Activated CD8-positive, alpha-beta memory T cell treated with anti-CD3 and anti-CD28 coated beads for 24 hours (primary cell): ENCODE measurements at places on chromosomes 13 and 19.

DNA sequence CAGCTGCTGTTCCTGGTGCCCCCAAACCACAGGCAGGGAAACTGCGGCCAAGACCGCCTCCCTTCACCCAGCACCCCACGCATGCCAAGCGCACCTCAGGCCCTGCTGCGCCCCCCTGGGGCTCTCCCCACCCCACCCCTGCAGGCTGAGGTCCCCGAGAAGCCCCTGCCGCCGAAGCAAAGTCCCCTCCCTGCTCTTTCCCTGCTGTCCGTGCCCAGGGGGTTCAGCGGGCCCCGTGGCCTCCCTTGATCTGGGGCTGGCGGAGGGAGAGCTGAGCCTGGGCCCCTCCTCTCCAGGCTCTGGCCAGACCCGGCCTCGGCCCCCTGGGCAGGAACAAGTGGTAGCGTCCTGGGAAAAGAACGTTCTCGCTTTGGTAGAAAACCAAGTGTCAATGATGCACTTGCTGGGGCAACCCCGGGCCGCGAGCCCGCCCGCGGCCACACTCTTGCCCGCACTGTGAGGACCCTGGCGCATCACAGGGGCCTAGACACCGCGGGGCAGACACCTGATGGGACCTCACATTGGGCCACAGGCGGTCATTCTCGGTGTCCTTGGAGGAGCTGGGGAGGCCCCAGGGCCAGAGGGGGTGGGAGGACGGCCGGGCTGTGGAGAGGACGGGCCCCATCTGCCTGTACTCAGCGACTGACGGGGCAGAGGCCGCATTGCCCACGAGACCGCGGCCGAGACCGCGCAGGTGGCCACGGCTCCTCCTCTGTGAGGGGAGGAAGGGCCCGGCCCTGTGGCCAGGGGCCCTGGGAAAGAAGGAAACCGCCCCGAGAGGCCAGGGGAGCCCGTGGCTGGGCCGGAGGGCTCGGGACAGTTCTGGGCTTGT is 29.0 kb downstream of the GPX4 start:
- no peak for DNase-seq

GRCh38 chr19:13277104-13277809 is 127.0 kb downstream of the IER2 start:
- DNase-seq = peak; percentile 85

DNA sequence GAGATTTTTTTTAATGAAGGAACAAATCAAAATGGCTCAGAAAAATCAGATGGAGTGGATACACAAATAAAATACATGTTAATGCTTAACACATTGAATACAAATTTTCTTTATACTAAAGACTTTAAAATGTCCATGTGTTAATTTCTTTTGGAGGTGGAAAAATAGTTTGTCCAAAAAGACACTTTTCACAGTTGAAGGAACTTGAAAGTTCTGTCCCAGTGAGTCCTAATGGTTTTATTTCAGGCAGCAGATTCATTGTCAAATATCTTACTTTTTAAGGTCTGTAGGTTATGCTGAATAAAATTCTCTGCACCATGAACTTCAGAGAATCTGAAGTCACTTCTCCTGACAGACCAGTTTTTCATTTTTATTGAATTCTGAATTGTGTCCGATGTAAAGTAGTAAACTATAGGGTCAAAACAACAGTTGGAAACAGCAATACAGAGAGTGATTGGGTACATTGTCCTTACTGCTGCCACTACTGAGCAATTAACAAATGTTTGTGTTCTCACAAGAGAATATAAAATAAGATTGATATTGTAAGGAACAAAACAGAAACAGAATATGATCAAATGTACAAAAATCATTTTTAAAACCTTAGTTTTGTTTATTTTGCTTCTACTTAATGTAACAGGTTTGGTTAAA is 1.6 kb downstream of the LPAR6 start:
- DNase-seq = no peak

DNA sequence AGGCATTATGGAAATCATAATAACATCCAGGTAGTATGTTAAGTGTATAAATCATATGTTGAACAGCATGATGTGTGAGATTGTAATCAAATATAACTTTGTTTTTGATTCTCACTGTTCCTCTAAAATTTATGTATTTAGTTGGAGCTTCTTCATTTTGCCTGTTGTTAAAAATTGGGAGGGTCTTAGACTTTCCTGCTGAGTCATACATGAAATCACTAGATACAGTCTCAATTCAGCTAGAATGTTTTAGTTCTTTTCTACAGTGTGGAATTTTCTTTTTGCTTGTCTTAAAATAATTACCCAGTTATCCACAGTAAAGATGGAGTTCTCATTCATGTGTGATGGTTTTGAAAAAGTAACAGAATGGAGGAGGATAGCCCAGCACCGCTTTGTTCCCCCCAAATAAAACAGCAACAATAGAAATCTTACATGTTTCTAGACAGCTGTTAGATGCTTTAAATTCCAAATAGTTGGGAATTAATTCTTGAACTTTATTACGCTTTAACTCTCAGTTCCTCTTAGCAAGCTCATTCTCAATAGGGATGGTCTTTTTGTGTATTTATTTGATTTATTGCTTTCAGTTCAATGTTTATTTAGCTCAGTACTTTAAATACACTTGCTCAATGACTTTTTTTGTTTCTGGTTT is 109.5 kb downstream of the PDS5B start:
- no peak for DNase-seq

DNA sequence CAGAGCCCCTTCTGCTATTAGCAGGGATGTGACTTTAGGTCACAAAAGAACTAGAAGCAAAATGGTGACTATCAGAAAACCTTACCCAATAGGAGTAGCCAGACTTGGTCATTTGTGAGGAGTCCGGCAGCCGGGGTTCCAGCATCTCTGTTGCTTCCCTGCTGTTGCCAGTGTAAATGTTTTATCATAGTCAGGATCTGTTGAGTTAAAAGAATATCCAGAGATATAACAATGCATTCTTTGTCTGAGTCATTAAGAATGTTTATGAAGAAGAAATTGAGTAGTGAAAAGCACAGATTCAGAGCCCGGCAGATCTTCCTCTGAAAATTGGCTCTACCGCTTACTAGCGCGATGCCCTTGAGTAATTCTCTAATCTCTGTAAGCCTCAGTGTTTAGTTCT is 84.2 kb downstream of the COL4A2 start:
- DNase-seq = no peak

GRCh38 chr19:16324384-16325160 is at the start of gene KLF2:
TSS of gene KLF2 (plus strand) at chr19:16324826. CDS start at chr19:16324924, 98 bp downstream.
- DNase-seq = peak; percentile 88

DNA sequence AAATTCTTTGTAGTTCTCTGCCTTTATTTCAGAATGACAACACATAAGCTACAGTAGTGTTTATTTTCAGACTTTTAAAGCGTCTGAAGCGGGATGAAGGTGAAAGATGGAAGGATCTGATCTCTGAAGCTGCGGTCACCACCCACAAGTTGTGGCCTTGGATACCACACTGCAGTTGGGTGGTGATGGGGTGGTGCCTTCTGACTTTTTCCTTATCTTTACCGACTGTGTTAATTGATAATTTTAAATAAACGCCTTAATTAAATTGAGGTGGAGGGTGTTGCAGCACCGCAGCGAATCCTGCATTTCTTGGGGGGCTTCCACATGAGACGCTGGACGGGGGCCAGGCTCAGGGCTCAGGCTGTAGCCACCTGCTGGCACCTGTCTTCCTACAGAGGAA is 1.3 kb downstream of the TFDP1 start:
- DNase-seq = peak; percentile 50

GRCh38 chr13:113666951-113667701 is at the start of gene GRK1:
TSS of gene GRK1 (plus strand) at chr13:113667219. CDS start at chr13:113667387, 168 bp downstream.
- DNase-seq = no peak

DNA sequence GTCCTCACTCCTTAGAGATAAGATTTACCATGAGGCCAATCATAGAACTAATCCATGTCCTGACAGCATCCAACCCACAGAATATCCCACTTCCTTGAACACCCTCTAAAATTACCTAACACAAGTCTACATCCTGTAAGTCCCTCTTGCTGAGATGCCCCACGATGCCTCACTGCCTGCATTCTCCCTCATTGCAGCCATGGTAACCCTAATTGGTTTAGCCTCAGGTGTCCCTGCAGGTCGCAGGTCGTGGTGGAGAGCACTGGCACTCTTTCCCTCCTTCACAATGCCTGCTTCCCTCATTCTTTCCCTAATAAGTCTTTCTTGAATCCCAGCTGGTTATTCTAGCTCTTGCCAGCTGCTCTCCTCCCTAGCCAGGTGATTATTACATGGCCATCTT is 35.3 kb upstream of the MYO16 start:
- DNase-seq = no peak

GRCh38 chr13:112814905-112815585 is 125.2 kb downstream of the ATP11A start:
- no peak for DNase-seq

DNA sequence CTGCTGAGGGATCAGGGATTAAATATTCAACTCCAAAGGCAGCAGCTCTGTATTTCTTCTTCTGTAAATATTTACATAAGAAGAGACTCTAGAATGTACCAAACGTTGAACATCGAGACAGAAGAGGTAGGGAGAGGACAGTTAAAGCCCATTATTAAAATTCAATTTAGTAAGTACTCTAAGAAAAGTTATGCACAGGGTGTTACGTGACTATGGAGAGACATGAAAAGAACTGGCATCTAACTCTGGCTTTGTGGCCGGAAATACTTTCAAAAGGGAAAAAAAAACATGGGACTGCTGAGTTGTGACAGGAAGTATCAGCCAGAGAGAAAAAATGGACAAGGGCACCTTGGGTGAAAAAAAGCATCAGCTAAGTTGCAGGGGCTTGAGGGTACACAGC is 36.7 kb downstream of the LNX2 start:
- no peak for DNase-seq

GRCh38 chr13:51916051-51916818 is 54.5 kb downstream of the CCDC70 start:
- peak; percentile 7 for DNase-seq

- DNase-seq = no peak
These were observed 41.6 kb upstream of the RFC3 start for GRCh38 chr13:33776239-33776881.

DNA sequence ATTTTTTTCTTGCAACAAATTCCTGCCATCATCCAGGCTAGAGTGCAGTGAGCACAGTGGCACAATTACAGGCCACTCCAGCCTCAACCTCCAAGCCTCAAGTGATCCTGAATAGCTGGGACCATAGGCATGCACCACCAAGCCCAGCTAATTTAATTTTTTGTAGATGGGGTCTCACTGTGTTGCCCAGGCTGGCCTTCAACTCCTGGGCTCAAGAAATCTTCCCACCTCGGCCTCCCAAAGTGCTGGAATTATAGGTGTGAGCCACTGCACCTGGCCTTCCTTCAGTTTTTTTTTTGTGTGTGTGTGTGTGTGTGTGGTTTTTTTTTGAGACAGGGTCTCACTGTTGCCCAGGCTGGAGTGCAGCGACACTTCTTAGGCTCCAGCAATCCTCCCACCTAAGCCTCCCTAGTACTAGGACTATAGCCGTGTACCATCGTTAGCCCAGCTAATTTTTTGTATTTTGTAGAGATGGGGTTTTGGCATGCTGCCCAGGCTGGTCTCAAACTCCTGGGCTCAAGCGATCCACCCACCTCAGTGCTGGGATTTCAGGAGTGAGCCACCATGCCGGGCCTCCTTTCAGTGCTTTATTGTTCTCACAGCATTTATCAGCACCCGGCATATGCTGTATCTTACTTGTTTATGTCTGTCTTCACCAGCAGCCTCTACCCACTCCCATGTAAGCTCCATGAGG is 5.9 kb upstream of the SRRM5 start:
- DNase-seq = no peak
